Stimulated activated CD4-positive, alpha-beta T cell treated with anti-CD3 and anti-CD28 coated beads, TNF-alpha, amount 100 ng/mL, for 24 hours (primary cell): ENCODE measurements at places on chromosomes 5 and 9.

GRCh38 chr5:176676361-176676824 is 29.1 kb downstream of the TSPAN17 start:
- no peak for DNase-seq

- no peak for DNase-seq
Measured at GRCh38 chr5:81308836-81309235, 7.4 kb downstream of the ZCCHC9 start.

GRCh38 chr5:151664694-151665585 is 21.8 kb downstream of the SPARC start:
- no peak for DNase-seq

- DNase-seq = no peak
Measured at GRCh38 chr5:146589028-146589345, 73.0 kb upstream of the GPR151 start.

GRCh38 chr9:78371981-78372380 is 75.1 kb downstream of the PSAT1 start:
- DNase-seq = no peak

DNA sequence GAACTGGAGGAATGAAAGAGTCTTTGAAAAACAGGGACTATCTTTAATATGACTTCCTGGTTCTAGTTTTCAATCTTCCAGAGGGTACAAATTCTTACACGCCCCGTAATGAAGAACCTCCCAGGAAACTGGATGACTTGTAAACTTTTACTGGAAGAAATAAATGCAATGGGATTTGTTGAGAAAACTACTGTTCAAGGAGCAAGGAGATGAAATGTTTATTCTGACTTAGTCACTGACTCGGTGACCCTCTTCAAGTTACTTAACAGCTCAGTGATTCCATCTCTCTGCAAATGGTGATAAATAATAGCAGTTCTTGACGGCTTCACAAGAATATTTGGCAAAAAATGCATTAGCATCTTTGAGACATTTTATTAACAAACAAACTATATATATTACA is 858.6 kb downstream of the PTPRD start:
- no peak for DNase-seq

DNA sequence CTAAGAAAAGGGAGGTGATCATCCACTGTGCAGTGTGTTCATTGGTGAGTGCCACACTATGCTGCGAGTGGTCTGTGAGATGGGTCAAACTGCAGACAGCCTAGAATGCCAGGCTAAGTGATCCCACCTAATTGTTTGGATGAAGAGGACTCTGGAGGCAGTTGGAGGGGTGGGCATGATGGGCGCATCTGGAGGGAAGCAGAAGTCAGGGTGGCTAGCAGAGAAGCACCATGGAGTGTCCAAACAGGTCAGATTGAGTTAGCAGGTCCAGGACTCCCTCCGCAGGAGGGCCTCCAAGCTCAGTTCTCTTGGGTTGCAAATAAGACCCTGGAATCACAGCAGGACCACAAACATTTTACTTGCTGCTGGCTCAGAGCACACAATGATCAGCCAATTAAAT is 19.9 kb upstream of the ANGPTL2 start:
- no peak for DNase-seq

GRCh38 chr9:100521282-100521681 is 48.3 kb downstream of the TMEFF1 start:
- DNase-seq = no peak

- no peak for DNase-seq
Measured at GRCh38 chr5:123455640-123456039, 32.4 kb upstream of the CEP120 start.

DNA sequence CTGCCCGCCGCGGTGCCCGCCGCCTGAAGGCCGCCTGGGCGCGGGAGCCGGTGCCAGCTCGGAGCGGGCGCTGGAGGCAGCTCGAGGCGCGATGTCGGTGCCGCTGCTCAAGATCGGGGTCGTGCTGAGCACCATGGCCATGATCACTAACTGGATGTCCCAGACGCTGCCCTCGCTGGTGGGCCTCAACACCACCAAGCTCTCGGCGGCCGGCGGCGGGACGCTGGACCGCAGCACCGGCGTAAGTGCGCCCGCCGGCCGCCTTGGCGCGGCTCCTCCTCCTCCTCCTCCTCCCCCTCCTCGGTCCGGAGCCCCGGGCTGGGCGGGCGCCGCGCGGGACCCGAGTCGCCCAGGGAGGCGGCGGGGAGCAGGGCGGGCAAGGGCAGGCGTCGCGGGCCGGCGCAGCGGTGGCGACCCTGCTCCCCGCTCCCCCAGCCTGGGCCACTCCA is 455 bp downstream of the OLFM1 start:
- DNase-seq = no peak

DNA sequence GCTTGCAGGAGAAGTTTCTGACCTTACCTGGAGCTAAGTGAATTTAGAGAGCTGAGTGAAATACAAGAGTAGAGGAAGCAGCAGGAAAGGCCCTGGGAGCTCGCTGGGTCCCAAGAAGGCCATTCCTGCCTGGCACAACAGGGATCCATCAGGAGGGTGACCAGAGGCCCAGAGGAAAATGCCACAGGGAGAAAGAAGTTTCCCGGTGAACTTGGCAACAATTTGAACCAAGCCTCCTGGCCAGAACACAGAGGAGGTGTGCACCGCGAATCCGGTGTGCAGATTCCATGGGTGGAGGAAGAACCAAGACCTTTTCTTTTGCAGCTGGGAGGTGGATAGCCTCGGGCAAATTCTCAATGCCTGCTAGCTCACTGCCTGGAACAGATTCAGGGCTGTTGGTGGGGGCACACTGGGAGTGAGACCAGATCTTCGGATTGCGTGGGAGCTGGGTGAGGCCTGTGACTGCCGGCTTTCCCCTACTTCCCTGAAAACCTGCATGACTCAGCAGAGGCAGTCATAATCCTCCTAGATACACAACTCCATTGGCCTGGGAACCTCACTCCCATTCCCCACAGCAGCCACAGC is 1850.9 kb upstream of the NUDT12 start:
- no peak for DNase-seq

- no peak for DNase-seq
Measured at GRCh38 chr9:38329968-38330367, 62.5 kb upstream of the ALDH1B1 start.

GRCh38 chr9:27395484-27395921 is 98.6 kb upstream of the EQTN start:
- DNase-seq = no peak

- no peak for DNase-seq
Measured at GRCh38 chr5:172078726-172079345, 72.4 kb upstream of the FBXW11 start.

DNA sequence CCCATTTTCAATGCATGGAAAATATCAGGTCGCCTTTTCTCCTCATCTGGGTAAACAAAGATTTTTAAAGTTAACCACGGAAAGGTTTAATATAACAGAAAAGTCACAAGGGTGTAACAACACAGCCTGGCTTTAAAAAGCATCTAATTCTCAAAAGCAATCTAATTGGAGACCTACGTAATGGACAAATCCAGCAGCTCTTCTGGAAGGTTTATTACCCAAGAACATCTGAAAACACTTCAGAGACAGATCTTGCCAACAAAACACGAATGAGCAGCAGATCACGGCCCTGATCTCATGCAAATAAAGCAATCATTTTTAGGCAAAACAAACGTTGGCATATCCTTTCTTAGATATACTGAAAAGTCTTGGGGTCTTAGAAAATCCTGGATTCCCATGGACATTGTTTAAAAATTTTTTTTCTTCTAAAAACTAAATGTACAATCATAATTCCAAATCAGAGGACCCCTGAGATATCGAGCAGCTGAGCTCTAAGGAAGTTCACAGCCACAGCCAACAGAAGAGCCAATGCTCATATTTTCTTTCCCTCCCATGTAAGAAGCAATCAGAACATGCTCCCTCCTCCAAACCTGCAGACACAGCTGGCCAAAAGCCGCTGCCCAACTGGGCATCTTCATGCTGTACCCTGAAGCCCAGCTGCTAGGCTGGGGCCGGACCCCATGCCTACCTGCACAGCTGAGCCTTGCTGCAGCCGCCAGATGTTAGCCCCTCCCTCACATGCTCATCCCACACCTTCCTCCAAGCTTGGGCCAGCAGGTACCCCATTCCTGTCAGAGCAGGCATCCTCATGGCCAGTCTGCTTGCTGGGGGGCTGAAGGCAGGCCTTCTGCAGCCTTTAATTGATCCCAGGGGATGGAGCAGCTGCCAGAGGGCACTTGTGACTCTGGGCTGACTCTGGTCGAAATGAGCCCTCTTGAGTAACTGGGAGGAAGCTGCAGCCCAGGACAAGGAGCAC is 11.2 kb downstream of the ANKS6 start:
- no peak for DNase-seq

- no peak for DNase-seq
Measured at GRCh38 chr5:62886603-62887315, 308.1 kb downstream of the LRRC70 start.

- no peak for DNase-seq
Measured at GRCh38 chr5:78823196-78823595, 161.9 kb downstream of the ARSB start.

DNA sequence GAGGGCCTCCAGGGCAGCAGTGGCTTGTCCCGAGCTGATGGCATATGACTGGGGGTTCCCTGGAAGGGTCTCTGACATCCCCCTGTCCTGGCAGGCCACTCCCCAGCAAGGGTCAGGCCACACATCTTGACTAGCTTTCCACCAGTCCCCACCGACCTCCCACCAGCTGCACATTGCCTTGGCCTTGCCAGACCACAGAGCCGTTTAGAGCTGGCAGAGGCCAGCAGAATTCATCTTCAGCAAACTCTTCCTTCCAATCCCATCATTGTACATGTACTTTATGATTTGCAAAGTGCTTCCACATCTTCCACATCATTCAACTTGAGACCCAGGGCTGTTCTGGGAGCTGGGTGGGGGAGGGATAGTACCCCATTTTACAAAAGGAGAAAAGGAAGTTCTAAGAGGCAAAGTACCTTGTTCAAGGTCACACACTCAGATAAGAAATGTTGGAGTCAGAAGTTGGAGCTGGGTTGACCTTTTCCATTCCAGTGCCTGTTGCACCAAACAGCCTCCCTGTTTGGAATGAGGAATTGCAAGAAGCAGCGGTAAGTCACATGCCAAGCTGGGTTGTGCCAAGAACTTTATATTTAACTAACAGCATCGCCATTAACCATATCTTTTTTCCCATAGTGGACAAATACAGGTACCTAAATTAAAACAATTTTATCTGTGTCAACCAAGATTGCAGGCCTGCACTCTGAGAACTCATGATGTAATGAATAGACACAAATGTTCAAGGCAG is 25.8 kb upstream of the COL15A1 start:
- no peak for DNase-seq

DNA sequence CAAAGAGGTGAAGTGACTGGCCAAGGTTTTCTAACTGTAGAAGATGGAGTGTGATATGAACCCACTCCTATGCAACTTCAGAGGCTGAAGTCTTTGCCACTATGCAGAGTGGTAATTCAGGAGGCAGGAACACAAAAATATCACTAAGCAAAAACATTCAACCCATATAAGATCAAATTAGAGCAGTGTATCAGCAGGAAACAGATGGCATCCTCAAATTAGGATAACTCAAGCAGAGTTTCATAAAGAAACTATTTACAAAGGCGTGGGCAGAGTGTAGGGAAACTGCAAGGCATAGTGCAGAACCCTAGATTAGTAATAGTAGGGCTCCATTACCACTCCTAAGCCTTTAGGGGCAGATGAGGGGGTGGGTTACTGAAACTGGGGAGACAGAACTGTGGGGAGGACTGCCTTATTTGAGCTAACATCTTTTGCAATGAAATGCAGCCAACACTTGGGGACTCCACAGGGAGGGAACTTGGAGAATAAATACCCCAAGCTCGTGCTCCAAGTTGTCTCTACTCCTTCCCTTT is 72.2 kb downstream of the PTTG1 start:
- DNase-seq = no peak

- no peak for DNase-seq
Measured at GRCh38 chr9:84385386-84386040, 45.0 kb upstream of the SLC28A3 start.

DNA sequence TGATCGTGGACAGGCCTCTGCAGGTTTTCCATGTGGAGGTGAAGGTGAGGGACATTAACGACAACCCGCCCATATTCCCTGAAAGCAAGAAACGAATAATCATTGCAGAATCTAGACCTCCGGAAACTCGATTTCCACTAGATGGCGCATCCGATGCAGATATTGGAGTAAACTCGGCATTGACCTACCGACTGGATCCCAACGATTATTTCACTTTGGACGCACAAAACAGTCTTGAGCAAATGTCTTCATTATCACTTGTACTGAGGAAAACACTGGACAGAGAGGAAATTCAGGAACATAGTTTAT is 621 bp downstream of the PCDHA13 start:
- DNase-seq = no peak

DNA sequence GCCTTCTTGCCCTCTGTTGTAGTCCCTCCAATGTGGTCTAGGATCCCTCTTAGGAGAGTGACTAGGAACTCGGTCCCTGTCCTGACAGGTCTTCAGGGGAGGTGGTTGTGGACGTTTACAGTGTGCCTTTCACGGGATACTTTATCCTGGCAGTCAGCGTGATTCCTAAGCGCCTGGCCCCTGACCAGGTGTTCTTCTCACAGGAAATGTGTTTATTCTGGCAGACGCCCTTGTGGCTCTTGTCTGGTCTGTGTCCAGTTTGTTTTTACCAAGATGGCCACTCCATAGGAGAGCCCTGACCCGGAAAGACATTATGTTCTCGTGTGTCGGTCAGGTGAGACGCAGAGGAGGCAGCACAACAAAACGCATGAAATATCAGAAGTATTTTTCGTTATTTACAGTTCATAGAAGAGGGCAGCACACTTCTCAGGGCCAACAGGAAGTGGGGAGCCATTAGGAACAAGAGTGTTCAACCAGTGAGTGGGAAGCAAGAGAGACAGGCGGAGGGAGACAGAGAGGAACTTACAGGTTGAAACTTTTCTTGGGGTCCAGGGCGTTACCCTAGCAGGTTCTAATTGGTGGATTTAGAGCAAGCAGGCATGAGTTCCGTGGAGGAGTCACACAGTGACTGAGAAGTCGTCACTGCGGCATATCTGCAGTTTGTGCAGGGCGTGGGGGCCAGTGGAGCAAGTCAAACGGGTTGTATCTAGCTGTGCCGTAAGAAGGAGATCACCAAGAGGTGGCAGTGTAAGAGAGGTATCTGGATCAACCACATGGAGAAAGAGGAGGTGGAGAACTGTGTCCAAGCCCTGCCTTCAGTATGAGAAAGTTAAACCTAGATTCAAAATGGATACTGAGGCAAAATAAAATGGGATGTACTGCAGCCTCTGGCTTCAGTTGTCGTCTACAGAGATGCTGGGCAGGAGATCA is 412.9 kb downstream of the ZSWIM6 start:
- DNase-seq = no peak

DNA sequence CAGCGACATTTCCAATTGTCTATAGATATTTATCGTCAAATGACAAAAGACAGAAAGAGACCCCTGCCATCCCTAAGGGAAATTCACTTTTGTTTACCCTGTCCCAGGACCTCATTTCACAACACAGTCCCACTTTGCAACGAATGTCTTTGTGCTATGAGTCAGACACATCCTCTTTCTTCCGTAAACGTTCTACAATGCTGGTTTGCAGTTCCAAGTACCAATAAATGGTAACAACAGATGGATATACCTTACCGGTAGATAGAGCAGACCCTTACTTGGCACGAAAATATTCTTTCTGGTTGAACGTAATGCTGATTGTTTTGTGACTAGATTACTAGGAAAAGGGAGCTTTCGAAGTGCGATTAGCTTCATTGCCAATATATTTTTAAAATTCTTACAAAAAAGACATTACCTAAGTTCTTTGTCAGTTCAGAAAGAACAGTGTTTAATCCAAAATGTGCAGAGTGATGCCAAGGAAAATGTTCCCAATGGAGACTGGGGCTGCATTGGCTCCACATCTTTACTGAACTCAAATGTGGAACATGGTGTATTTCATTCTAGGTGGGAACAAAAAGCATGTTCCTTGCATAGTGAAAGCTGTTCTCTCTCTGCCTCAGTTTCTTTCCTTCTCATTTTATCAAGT is 202.5 kb upstream of the SLC27A6 start:
- DNase-seq = no peak
